Activated T-helper 1 cell treated with anti-CD3 and anti-CD28 coated beads, Interleukin-2, amount 50 U/mL, for 16 hours (primary cell): ENCODE measurements at places on chromosomes 13 and 19.

GRCh38 chr19:55156202-55157063, 1.1 kb downstream of the TNNI3 start:
- no peak for DNase-seq

DNA sequence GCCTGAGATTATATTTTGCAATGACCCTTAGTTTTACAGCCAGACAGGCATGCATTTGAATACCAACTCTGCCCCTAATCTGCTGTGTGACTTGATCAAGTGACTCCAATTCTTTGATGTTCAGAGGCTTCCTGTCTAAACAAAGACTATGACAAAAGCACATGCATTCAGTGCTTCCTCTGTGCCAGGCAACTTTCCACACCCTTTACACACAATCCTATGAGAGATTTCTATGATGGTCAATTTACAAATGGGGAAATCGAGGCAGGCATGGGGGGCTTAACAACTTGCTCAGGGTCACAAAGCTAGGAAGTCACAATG, 3.7 kb upstream of the LYPD3 start:
- DNase-seq = no peak

DNA sequence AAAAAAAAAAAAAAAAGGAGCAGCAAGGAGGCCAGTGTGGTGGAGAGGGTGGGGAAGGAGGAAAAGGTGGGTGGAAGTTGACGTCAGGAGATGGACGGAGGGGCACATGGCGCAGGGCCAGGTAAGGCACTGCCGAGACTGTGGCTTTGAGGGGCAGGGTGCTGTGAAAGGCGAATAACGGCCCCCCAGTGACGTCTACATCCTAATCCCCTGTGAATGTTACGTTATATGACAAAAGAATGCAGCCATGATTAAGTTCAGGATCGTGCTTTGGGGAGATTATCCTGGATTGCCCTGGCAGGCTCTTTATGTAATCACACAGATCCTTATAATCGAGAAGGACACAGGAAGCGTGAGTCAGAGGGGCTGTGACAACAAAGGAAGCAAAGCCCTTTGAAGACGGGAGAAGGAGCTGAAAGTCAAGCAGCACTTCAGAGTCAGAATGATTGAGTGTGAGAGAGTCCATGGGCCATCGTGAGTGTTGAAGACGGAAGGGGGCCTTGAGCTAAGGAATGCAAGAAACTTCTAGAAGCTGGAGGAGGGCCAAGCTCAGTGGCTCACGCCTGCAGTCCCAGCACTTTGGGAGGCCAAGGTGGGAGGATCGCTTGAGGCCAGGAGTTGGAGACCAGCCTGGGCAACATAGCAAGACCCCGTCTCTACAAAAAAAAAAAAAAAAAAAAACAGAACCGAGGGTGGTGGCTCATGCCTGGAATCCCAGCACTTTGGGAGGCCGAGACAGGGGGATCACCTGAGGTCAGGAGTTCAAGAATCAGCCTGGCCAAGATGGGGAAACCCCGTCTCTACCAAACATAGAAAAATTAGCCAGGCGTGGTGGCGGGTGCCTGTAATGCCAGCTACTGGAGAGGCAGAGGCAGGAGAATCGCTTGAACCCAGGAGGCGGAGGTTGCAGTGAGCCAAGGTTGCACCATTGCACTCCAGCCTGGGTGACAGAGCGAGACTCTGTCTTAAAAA, 13.8 kb upstream of the CEACAM16 start:
- no peak for DNase-seq

GRCh38 chr13:31048521-31048920, 113.2 kb downstream of the HSPH1 start:
- no peak for DNase-seq

GRCh38 chr13:36924001-36924400, 4.0 kb upstream of the SMAD9 start:
- DNase-seq = no peak

- DNase-seq = no peak
Measured at GRCh38 chr19:22286151-22286810, at the start of gene ZNF729. TSS of gene ZNF729 (plus strand) at chr19:22286441. CDS start at chr19:22286526, 85 bp downstream.

GRCh38 chr19:46069806-46070341, 29.1 kb upstream of the IGFL4 start:
- no peak for DNase-seq

DNA sequence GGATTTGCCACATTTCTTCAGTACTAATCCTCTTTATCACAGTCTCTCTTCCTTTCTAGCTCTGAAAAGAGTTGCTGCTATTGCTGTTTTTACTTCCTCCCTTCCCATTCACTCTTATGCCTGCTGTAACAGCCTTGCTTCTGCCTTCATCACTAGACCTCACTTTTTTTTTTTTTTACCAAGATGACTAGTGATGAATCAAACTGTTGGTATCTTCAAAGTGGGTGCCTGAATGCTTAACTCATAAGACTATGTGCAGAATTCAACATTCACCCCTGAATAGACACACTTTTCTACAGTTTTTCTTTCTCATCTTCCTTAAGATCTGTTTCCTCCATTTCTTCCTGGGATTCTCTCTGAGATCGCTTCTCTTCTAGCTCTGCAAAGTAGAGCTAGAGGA, 217.2 kb upstream of the HTR2A start:
- no peak for DNase-seq

DNA sequence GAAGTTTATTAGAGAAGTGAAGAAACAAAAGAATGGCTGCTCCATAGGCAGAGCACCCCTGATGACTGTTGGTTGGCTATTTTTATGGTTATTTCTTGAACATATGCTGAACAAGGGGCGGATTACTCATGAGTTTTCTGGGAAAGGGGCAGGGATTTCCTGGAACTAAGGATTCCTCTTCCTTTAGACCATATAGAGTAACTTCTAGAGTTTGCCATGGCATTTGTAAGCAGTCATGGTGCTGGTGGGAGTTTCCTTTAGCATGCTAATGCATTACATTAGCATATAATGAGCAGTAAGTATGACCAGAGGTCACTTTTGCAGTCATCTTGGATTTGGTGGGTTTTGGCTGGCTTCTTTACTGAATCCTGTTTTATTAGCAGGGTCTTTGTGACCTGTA, 38.7 kb upstream of the PCDH8 start:
- no peak for DNase-seq

DNA sequence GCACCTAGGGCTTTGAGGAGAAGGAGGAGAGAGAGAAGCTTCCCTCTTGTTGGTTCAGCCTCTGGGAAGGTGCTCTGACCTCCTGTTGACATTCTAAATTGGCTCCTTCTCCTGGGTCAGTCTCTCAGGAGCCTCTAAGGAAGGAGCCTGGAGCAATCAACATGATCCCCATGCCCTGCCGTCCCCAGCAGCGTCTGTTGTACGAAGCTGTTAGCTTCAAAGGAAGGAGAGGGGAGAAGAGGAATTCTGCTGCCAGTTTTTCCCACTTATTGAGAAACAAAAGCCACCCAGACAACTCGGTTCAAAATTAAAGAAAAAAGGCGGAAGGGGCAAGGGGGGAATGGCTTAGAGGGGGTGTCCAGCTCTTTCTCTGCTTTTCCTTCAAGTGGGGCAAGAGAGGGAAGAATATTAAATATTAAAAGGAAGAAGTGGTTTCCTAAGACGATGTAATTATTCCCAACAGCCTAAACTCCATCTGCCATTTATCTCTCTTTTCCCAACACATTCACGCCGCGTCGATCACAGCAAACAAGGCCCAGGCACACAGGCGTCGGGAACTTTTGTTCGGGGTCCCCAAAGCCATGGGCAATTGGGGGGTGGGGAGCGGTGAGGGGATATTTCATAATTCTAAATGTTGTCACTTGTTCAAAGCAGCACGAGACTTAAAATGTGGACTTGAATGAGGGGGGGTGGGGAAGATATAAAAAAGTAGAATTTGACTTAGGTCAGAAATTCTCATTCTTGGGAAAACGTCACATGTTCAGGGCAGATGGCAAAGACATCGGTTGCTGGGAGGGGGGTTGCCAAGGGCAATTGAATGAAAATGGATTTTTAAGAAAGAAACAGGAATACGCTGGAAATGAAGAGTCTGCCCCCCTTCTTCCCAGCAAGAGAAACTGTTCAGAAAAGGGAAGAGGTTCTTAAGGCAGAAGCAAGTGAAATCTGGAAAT, 116.8 kb upstream of the CACNA1A start:
- DNase-seq = no peak

DNA sequence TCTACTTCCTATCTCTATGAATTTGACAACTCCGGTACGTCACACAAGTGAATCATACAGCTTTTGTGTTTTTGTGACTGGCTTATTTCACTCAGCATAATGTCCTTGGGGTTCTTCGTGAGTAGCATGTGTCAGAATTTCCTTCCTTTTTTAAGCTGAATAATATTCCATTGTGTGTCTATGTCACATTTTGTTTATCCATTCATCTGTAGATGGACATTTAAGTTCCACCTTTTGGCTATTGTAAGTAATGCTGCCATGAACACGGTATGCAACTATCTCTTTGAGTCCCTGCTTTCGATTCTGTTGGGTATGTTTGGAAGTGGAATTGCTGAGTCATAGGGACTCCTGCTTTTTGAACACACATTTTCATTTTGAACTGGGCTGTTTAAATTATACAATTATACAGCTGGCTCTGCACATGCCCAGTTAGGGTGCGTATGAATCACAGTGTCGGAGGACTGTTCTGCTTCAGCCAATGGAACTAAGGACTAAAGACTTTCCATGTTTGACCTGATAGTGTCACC, 43.0 kb upstream of the C13orf42 start:
- no peak for DNase-seq

- DNase-seq = no peak
Measured at GRCh38 chr13:75829830-75830229, 193.7 kb downstream of the LMO7 start.

GRCh38 chr13:91565296-91565695, 166.9 kb downstream of the GPC5 start:
- no peak for DNase-seq

DNA sequence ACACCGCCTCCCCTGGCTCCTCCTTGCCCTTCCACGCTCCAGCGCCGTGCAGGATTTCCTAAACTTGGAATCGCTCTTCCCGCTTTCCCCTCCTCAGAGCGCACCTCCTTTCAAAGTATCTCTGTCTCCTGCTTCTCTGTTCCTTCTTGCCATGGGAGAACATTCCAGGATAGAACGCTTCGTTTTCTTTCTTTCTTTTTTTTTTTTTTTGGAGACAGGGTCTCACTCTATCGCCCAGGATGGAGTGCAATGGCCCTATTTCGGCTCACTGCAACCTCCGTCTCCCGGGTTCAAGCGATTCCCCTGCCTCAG, 574 bp upstream of the XPO4 start:
- DNase-seq = no peak

DNA sequence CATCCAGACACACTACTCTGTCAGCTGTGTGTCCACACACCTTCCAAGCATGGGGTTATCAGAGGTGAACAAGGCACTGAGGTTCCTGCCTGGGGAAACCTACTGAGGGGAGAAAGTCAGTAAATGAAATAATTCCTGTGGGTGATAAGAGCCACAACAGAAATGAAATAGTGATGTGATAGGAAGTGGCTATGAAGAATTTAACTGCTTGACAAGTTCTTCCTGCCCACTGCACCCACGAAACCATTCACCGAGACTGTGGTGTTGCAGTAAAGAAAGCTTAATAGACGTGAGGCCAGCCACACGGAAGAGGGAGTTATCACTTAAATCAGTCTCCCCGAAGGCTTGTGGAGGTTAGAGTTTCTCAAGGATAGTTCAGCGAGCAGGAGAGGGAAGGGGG, 353.1 kb downstream of the UQCRFS1 start:
- DNase-seq = no peak

DNA sequence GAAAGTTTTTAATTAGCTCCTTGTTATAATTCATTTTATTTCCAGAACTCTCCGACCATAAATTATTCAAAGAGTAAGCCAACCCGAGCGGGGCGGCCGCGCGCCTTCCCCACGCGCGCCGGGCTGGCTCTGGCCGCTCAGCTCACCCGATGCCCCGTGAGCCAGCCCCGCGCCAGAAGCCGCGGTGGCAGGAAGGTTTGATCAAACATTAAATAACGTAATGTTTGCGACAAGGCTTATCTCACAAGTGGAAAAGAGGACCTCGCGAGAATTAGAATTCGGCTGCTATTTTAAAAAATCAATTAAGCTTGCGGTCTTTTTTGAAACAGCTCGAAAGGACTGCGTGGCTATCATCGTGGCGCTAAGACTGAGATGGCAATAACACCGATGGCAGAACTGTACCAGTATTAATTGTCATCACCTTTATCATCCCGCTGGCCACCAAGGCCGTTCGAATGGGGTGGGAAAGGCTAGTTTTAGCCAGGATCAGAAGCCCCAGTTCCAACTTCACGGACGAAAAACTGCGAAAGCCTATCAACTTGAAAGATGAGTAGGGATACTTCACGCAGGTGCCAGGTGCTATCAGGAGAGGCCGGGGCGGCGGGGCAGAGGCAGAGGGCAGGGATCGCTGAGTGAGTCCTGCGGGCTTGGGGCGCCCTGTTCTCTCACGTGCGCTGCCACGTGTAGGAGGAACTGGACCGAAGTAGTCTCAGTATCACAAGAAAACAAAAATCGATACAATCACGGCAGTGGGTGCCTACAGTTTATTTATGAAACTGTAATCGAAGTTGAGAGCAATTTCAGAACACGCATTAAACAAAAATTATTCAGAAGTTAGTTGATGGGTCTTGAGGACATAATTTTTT, 6.4 kb downstream of the POU4F1 start:
- DNase-seq = no peak

- no peak for DNase-seq
Measured at GRCh38 chr19:19443902-19444680, 38.6 kb downstream of the GATAD2A start.

DNA sequence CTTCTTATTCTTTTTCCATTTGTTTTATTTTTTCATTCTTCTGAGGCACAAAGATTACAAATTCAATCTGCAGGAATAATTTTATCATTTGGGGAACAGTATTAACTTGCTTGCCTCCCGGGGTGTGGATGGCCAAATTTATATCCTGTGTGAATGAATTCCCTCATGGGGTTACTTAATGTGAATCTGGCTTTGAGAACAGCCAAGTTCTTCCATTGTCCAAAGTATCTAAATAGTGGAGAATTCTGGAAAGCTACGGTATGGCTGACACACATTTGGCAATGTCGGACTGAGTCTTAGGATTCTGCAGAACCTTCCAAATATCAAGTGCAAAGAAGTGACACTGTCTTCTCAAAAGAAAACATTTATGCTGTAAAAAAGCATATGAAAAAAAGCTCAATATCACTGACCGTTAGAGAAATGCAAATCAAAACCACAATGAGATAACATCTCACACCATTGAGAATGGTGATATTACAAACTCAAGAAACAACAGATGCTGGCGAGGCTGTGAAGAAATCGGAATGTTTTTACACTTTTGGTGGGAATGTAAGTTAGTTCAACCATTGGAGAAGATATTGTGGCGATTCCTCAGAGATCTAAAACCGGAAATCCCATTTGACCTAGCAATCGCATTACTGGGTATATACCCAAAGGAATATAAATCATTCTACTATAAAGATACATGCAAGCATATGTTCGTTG, 620.2 kb downstream of the EFNB2 start:
- DNase-seq = no peak
